ENCODE measurements at places on chromosomes 3 and 15.

GRCh38 chr3:124032311-124032880 is 40.5 kb upstream of the ROPN1 start:
- DNase-seq: no peak

DNA sequence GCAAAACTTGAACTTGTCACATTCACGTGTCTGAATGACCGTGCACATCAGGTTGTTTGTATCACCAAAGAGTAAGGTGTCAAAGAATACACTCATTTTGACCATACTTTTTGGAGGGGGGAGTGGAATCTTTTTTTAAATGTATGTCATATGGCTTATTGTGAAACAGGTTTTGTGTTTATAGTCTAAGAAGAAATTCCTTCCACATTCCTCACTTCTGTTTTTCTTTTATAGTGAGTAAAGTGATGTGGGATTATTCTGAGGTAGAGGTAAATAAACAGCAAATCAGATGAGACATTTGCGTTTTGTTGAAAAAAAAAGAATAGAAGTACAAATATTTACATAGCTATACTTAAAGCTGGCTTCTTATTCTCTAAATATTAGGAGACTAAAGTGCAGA is 33.0 kb downstream of the SRP14 start:
- no peak for DNase-seq

DNA sequence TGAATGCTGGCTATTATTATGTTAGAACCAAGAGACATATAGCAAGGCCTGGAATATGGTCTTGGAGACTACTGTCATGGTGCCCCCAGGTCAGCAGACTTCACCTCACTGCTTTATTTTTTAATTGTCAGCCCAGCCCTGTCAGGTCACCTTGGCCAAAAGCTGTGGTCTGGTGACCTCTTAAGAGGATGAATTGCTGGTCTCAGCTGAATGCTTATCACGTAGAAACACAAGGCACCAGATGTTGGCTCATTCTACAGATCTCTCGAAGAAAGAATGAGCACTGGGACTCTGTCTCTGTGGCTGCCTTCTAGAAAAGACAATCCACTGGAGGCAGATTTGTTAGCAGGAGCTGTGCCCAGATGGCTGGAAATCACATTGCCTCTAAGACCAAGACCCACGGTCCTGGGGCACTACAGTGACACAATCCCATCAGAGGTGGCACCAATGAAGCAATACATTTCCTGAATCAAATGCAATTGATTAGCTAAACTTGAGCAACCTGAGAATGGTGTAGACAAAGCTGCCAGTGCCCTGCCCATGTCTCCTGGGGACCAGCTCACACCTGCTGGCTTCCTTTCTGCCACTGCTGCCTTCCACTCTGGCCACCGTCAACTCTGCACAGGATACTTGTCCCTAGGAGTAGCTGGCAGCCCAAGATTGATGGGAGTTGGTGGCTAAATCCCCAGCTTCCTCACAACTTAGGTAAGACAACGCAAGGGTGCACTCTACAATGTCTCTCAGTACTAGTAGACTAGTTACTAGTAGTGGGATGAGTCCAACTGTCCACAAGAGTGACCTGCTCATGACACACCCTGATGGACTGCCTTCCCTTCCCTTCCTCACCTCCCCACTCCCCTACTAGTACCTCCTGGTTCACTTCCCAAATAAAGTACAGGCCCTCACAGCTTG is 384.9 kb upstream of the PROK2 start:
- no peak for DNase-seq

DNA sequence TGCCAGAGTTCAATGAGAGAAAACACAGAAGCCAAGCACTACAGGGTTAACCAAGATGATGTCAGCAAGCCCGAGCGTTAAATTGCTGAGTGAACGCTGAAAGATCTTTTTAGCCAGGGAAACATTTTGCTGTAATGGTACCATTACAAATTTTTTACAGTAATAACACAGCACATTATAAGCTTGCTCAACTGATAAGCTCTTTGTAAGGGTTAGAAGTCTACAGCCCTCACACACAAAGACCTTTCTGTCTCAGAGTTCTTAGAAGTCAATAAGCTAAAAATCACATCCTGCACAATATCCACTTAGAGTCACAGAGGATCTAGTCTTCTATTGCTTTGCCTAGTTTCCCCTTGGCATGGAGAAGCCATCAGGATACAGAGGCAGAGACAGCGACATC is 29.9 kb downstream of the CHSY1 start:
- no peak for DNase-seq

- DNase-seq: no peak
Observed at GRCh38 chr3:43490640-43491185, 131.1 kb downstream of the ANO10 start.

Measured in stimulated activated CD8-positive, alpha-beta memory T cell treated with anti-CD3 and anti-CD28 coated beads, Interleukin-12 subunit alpha, Interleukin-12 subunit beta, amount 100 ng/mL, for 4 hours (primary cell).